Diencephalon (tissue), 1 donor: ENCODE measurements at places on chromosomes 6 and 20. TPM values are rescaled to one million over a fixed set of nuclear protein-coding genes. Genes with fewer than 3 reads are reported as not detected.

The SNAP91 gene
- 179 TPM for total RNA-seq

The RAET1G gene
- not detected for total RNA-seq

The NCOA6 gene
- total RNA-seq: 39.2 TPM

The C6orf15 gene
- not detected for total RNA-seq

The FAXC gene
- total RNA-seq: 44.8 TPM

The XKR7 gene
- 10.1 TPM for total RNA-seq

The RFX6 gene
- total RNA-seq: not detected

The RWDD1 gene
- 47.7 TPM for total RNA-seq

The FAM217B gene
- total RNA-seq: 26.5 TPM

The CLVS2 gene
- total RNA-seq: 43.6 TPM

The MLIP gene
- total RNA-seq: 9.7 TPM

The ULBP1 gene
- total RNA-seq: 0.23 TPM

The C6orf132 gene
- total RNA-seq: 0.23 TPM

The AKAP12 gene
- 120 TPM for total RNA-seq

The EDN1 gene
- total RNA-seq: 4.6 TPM

The C6orf58 gene
- total RNA-seq: 1.2 TPM

The TBX18 gene
- 7.6 TPM for total RNA-seq

The MICB gene
- total RNA-seq: 0.69 TPM

The LY6G6D gene
- not detected for total RNA-seq

The MYH7B gene
- total RNA-seq: 0.46 TPM

The ENPP1 gene
- 3.0 TPM for total RNA-seq

The SULF2 gene
- 52.6 TPM for total RNA-seq

The TRIM40 gene
- total RNA-seq: not detected

The GJA10 gene
- total RNA-seq: not detected

The MPIG6B gene
- total RNA-seq: not detected

The FAM50B gene
- 20.5 TPM for total RNA-seq

The ADGB gene
- 2.5 TPM for total RNA-seq

The CALHM4 gene
- total RNA-seq: 0.46 TPM

The ARMC12 gene
- total RNA-seq: not detected

The SIRPB2 gene
- 0.69 TPM for total RNA-seq

The PROKR2 gene
- total RNA-seq: 4.8 TPM

The STXBP5 gene
- total RNA-seq: 77.5 TPM

The COL11A2 gene
- total RNA-seq: 2.3 TPM

The ERVFRD-1 gene
- total RNA-seq: not detected
